ENCODE measurements at places on chromosomes 3 and 15.

GRCh38 chr3:180036092-180036670 is 556 bp downstream of the PEX5L start:
- DNase-seq: no peak

GRCh38 chr3:52395503-52395865 is 49.4 kb downstream of the SEMA3G start:
- no peak for DNase-seq

DNA sequence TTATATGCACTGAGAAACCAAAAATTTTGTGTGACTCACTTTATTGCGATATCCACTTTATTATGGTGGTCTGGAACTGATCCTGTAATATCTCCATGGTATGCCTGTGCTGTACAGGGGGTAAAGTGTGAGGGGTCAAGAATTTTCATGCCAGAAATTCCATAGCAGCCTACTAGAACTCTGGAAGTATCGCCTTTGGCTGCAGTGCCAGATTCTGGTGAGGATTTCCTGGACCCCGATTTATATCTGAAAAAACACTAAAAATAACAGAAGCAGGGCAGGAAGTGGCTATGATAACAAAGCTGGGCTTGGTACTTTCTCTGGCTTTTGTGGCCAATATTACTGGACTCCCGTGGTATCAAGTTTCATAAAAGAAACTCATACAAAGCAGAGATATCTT is 36.4 kb downstream of the CCDC80 start:
- DNase-seq: no peak

GRCh38 chr15:38461066-38461833 is 7.3 kb downstream of the FAM98B start:
- no peak for DNase-seq

- no peak for DNase-seq
Observed at GRCh38 chr15:89338036-89338435, 3.4 kb upstream of the POLG start.

DNA sequence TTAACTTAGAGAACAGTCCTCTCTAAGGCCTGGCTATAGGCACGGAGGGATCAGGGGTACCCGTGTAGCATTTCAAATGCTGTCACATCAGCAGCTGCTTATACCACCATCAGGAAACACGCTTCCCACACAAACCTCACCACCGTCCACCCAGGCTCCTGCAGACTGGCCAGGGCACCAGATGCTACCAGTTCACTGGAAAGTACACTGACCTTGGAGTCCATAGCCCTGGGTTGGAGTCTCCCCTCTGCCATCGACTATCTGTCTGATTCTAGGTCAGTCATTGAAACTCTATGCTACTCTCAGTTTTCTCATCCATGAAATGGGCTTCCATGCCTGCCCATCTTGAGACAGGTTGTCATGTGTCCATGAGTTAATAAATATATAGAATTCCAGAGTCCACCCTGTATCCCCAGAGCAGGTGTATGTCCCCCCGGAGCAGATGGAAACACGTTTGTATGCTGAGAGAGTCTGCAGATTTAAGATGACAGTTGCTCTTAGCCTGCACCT is 156.0 kb upstream of the SMAD3 start:
- no peak for DNase-seq

DNA sequence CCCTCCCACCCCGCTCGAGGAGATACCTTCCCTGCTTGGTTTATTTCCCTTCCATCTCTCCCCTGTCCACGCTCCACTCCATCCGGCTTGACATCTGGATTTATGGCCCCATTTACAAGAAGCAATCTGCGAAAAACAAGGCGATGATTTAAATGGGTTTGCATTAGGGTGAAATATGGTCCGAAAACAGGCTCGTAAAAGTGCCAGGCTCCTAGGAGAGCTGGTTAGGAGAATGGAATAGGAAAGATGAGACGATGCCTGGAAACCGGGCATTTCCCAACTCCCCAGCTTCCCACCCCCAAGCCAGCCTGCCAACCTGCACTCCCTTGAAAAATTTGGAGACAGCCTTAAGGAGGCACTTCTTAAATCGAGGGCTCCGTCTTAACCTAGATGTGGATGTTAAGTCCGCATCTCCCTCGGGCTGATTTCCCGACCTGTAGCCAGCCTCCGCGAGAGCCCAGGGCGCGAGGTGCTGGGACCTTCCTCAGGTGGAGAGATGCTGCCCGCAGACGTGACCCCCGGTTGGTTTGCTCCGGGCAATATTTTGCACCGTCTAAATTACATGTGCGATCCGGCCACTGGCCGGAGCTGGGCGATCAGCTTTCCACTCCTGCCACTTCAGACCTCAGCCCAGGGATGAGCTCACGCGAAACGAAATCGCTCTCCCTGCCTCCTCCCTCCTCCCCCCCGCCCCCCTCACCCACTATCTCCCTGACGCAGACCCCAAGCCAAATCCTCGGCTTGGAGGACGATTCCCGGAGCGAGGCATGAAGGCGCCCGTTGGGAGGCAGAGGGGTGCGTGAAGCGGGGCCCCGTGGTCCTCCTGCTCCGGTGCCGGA is 1.3 kb downstream of the GRM7 start:
- no peak for DNase-seq

GRCh38 chr3:133757701-133758567 is 11.7 kb downstream of the TF start:
- DNase-seq: no peak

- no peak for DNase-seq
Observed at GRCh38 chr3:23704298-23704697, 101.5 kb upstream of the UBE2E1 start.

DNA sequence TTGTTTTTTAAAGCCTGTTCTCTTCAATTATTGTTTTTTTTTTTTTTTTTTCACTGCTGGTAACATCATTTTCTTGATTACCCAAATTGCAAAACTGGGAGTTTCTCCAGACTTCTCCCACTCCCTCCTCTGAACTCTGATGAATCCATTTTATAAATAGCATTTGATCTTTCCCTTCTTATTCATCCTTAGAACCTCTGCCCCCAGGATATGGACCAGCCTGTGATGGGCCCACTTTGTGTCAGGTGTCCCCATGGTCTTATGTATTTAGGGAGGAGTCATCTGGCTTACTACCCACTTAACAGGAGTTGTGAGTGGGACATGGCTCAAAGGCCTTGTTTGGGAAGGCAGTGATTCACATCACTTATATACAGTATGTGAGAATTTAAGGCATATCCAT is 57.7 kb downstream of the REC114 start:
- DNase-seq: no peak

DNA sequence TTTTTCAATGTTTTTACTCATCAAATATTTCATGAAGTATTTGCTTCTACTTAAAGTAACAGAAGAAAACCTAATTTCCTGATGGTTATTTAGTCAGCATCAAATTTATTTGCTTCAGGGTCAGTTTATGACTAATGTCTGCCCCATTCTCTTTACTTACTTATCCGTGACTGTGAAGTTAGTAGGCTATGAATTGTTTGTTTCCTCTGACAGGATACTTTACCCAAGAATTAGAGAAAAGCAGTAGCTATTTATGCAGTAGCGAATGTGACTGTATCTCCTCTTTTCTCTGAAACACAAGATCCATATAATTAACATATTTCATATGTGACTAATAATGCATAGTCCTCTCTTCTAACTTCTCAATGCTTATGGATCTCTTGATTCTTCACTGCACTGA is 329.9 kb upstream of the ROBO1 start:
- no peak for DNase-seq

GRCh38 chr3:188554404-188554803 is 400.4 kb downstream of the LPP start:
- no peak for DNase-seq

DNA sequence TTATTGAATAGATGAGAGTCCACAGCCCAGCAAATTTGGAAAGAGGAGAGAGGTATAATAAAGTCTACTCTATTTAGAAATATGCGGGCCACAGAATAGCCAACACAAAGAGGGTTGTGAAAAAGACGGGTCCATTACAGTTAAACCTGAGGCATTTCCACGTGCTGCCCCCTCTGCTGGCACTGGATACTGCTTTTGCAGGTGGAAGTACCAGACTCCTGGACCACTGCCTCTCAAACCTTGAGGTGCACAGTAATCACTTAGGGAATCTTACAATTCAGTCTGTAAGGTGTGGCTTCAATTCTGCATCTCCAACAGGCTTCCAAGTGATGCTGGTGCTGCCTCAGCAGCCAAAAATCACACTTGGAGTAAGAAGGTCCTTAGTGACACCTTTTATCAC is 3.0 kb upstream of the TFDP2 start:
- no peak for DNase-seq

- DNase-seq: no peak
Observed at GRCh38 chr3:177474652-177475355, 277.5 kb upstream of the TBL1XR1 start.

GRCh38 chr3:58667704-58668103 is 1.1 kb upstream of the FAM3D start:
- DNase-seq: no peak

All from DND-41 (cell line).